ENCODE measurements at places on chromosomes 1 and 21.

GRCh38 chr1:83500987-83501591 lies 497.8 kb downstream of the TTLL7 start:
- no peak for DNase-seq

DNA sequence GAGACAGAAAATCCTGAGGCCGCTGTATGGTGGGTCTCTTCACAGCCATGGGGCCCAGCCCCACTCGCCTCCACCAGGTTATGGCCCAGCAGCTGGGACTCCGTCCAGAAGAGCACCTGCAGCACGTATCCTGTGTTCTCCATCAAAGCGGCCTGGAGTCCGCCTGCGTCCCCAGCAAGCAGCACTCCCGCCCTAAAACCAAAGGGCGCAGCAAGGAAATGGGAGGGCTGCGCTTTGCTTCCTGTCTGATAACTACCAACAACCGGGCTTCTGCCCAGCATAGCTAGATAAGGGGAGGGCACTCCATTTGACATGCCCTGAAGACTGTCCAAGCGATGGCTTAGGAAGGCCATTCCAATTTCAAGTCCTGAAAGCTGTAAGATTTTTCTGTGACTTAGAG lies 119.9 kb downstream of the KCNJ15 start:
- no peak for DNase-seq

DNA sequence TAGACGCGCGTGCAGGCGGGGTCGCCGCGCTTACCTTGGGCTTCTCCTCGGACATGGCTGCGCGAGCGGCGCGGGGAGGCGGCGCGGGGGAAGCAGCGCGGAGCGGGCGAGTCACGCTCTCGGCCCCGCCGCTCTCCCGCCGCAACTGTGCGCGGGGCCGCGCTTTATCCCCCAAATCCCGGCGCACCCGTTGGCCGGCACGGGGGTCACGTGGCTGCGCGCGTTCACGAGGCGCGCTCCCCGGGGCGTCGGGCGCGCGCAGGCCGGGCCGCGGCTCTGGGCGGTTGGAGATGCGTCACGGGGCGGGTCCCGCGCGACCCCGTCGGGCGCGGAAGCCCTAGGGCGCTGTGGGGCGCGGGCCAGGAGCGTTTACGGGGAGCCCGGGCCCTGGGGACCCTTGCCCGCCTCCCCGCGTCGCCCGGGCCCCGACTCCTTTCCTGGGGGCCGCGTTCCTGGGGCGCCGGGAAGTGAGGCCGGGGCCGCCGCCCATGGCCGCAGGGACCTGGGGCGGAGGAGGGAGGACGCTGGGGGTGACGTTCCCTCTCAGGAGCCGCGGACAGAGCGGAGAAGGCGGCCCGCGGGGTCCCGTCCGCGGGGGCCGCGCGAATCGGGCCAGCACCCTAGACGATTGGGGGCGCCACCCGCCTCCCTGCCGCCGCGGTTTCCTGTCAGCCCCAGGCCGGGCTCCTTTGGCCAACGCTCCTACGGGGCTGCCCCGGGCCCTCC lies at the start of gene SUMO3:
SUMO3 (minus strand) TSS at position 149 of the 726 bp plus-strand sequence; CDS start at position 55, 94 bp downstream.
- peak; percentile 86 for DNase-seq

DNA sequence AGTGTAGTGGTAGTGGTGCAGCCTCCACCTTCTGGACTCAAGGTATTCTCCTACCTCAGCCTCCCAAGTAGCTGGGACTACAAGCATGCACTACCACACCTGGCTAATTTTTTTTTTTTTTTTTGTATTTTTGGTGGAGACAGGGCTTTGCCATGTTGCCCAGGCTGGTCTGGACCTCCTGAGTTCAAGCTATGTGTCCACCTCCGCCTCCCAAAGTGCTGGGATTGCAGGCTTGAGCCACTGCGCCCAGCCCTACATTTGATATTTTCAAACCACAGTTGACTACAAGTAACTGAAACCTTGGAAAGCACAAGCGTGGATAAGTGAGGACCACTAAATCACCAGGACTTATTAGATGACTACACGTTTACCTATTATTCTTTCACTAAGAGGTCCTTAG lies 10.0 kb upstream of the PDPN start:
- DNase-seq, result no peak

GRCh38 chr1:23168079-23168444 lies 594 bp downstream of the LUZP1 start:
- DNase-seq, result no peak

GRCh38 chr21:29368906-29369305 lies 70.2 kb downstream of the BACH1 start:
- DNase-seq, result no peak

DNA sequence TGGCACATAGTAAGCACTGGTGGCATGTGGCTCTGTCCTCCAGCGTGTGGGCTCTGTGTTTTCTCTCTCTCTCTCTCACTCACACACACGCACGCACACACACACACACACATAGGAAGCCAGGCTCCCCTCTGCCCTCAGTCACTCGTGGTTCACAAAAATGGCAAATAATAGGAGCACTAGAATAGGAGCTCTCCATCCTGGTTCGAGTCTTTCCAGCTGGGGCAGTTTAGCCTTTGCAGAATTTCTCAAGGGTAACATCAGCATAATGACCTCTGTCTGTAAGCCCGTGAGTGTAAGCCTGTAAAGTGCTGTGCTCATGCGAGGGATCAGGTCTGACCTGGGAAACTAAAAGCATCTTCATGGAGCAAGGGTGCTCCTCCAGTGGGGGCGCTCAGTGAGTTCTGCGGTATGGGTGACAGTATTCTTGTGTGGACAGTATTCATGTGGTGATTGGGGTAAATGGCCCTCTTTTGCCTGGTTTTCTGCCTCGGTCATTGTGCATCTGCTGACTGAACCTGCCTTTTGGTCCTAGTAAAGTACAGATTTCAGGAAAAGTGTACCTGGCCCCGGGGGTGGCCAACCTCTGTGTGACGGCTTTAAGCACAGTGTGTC lies 842 bp upstream of the ZC3H12A start:
- no peak for DNase-seq

DNA sequence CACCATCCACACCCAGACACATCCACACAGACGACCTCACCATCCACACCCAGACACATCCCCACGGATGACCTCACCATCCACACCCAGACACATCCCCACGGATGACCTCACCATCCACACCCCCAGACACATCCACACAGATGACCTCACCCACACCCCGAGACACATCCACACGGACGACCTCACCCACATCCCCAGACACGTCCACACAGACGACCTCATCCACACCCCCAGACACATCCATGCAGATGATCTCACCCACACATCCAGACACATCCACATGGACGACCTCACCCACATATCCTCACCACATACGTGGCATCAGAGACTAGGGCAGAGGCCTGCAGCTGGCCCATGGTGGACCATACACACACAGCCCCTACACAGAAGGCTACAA lies 14.7 kb upstream of the FABP3 start:
- no peak for DNase-seq

DNA sequence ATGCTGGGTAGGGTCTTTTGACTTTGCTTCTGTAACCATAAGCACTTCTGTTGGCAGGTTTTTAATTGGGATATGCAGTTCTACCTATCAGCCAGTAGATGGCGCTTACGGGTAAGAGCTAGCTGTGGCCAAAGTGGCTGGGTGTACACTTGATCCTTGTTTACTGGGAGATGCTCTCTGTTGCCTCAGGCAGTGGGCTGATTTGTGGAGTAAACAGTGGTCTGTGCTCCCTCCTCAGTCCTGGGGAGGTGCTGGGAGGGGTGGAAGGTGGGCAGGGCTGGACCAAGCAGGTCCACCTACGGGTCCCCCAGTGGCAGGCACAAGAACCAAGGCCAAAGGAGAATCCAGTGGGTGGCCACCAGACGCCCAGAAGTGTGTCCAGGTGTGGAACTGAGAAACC lies 43.4 kb downstream of the RALGPS2 start:
- DNase-seq, result peak; percentile 7

DNA sequence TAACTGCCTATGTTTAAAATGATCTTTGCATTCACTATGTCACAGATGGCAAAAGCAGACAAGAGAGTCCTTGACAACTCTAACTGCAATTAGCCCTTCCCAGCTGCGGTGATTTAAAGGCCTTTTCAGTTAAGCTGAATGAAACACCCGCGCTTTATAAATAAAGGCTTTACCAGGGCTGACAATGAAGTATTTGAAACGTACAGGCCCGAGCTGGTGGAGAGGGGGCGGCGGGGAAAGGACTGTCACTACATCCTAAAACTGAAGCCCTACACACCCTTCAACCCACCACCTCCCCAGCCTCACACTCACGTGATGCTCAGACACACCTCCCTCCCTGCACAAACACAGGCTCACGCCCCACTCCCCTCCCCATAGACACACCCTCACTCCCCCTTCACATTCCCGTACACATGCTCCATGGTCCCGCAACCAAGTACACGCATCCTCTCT lies 45.5 kb downstream of the GRIK3 start:
- DNase-seq, result no peak

- DNase-seq, result peak; percentile 81
Measured at GRCh38 chr1:28456078-28456477, 49.8 kb upstream of the RCC1 start.

- no peak for DNase-seq
Measured at GRCh38 chr1:26237230-26237966, 3.4 kb downstream of the CEP85 start.

- no peak for DNase-seq
Measured at GRCh38 chr1:92792340-92792782, 7.5 kb upstream of the EVI5 start.

GRCh38 chr1:86375688-86376087 lies 20.4 kb downstream of the ODF2L start:
- peak; percentile 39 for DNase-seq

GRCh38 chr1:107964336-107965109 lies 457 bp downstream of the VAV3 start:
- DNase-seq, result no peak

- peak; percentile 12 for DNase-seq
Measured at GRCh38 chr1:219708919-219709543, 96.1 kb upstream of the ZC3H11B start.

DNA sequence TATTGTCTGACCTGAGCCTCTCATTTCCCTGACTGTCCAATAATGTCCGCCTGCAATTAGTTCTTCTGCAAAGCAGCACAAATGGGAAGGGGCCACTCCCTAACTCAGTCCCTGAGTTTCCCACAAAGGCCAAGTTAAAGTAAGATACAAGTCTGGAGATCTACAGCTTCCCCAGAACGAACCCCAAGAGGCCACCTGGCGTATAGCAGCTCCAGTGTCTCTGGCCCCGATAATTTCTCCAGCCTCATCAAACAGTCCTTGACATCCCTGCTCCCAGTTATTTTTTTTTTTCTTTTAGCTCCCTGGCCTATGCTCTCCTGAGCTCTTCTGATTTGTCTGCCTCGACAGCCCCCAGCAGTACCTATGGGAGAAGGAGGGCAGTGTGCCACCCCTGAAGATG lies 8.1 kb upstream of the ACKR1 start:
- DNase-seq, result no peak

GRCh38 chr1:18989176-18989799 lies 32.8 kb upstream of the IFFO2 start:
- DNase-seq, result no peak

DNA sequence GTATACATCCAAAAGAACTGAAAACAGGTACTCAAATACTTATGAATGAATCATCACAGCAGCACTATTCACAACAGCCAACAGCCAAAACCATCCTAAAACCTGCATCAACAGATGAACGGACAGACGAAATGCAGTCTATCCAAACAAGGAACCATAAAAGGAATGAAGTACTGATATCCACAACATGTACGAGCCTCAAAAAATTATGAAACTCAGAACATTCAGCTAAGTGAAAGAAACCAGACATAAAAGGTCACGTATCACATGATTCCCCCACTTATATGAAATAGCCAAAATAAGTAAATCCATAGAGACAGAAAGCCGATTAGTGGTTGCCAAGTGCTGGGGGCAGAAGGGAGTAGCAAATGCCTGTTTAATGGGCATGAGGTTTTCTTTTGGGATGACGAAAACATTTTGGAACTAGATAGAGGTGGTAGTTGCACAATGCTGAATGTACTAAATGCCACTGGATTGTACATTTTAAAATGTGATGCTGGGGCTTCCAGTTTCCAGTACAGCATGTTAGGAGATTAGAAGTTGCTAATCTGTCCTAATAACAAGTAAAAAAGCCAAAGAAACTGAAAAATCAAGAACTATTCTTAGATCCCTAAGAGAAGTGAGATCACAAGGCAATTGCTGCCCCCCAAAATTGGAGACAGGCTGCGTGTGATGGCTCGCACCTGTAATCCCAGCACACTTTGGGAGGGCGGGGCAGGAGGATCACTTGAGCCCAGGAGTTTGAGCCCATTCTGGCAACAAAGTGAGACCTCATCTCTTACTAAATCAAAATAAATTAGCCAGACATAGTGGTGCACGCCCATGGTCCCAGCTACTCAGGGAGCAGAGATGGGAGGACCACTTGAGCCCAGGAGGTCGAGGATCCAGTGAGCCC lies 25.3 kb downstream of the CLSTN1 start:
- no peak for DNase-seq

DNA sequence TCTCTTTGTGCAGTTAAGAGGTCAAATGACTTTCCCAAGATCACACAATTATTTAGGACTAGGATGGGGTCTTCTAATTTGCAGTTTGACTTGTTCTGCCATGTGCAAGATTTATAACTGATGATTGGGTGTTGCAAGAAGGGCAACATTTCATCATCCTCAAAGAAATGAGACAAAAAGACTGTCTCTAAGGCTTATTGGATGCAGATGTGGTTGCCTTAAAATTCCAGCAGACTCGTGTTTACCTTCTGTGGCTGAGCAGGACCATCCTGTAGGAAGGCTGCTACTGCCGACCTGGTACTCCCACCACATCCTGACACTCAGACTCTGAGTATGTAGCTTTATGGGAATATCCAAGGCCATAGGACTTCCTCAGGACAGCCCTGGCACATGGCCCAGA lies 99.9 kb upstream of the SGIP1 start:
- DNase-seq, result peak; percentile 96

- no peak for DNase-seq
Measured at GRCh38 chr1:169128562-169128961, 22.1 kb downstream of the ATP1B1 start.

DNA sequence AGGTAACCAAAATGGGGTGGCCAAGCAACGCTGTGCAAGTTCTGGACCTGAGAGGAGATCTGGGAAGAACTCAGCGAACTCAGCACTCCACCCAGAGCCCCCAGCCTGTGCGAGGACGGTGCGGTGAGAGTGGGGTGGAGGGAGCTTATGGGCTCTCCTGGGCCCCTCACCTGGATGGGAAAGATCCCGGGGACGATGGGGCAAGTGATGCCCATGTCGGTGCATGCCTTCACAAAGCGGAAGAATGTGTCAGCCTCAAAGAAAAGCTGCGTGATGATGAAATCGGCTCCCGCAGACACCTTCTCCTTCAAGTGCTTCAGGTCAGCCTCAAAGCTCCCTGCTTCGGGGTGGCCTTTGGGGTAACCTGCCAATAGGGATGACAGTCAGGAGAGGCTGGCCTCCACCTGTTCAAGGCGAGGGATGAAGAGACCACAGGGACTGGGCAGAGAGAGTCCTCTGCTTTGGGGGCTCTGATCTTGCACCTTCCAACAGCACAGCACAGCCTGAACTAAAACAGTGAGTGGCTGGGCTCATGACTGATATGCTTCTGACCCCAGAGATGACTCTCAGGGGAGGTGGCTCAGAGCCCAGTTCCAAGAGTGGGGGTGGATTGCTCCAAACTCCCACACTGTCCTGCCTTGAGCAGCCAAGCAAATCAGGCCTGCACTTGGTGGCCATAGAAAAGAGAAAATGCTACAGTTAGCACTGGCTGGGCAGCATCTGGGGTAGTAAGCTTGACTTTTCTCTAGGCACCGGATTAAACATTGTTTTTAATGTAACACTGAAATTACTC lies 9.5 kb downstream of the MTHFR start:
- no peak for DNase-seq

- DNase-seq, result peak; percentile 91
Measured at GRCh38 chr1:31938184-31938975, at the start of gene PTP4A2. TSS of gene PTP4A2 (minus strand) at chr1:31938368. CDS start at chr1:31919065, 19,303 bp downstream.

- DNase-seq, result peak; percentile 57
Measured at GRCh38 chr1:82947278-82947677, 1051.7 kb downstream of the TTLL7 start.

- no peak for DNase-seq
Measured at GRCh38 chr1:201332021-201332420, 45.5 kb downstream of the TNNT2 start.

All from fibroblast of skin of abdomen (primary cell).